ENCODE measurements at places on chromosomes 3 and 15. TPM values are rescaled to one million over a fixed set of nuclear protein-coding genes. Genes with fewer than 3 reads are reported as not detected.

The IGSF11 gene
- under 0.01 TPM for total RNA-seq

The CCK gene
- 0.19 TPM for total RNA-seq

The ANO10 gene
- total RNA-seq = 39.8 TPM

The SLC9C1 gene
- total RNA-seq = 0.13 TPM

The ABCC5 gene
- total RNA-seq = 12.3 TPM

The RUBCN gene
- total RNA-seq = 11.9 TPM

The TNFAIP8L3 gene
- 7.5 TPM for total RNA-seq

The MYO1E gene
- total RNA-seq = 36.1 TPM

All from aortic smooth muscle cell (primary cell).